ENCODE measurements at places on chromosomes 3 and 15.

DNA sequence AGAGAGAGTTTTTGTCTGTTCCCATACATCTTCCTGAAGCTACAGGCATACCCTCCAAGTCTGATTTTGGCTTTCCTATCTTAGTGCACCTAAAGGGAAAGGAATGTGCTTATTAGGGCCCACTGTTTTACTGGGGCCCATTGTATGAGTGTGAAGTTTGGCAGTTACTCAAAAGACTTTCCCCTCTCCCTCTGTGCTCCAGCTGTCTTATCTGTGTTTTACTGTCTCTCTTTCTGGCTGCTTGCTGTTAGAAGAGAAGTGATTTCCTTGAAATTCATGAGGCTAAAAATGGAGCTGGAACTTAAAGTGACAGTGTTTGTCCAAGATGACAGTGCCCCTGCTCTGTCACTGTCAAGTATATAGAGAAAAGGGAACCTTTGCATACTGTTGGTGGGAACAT lies 436.2 kb downstream of the OCA2 start:
- DNase-seq = no peak

DNA sequence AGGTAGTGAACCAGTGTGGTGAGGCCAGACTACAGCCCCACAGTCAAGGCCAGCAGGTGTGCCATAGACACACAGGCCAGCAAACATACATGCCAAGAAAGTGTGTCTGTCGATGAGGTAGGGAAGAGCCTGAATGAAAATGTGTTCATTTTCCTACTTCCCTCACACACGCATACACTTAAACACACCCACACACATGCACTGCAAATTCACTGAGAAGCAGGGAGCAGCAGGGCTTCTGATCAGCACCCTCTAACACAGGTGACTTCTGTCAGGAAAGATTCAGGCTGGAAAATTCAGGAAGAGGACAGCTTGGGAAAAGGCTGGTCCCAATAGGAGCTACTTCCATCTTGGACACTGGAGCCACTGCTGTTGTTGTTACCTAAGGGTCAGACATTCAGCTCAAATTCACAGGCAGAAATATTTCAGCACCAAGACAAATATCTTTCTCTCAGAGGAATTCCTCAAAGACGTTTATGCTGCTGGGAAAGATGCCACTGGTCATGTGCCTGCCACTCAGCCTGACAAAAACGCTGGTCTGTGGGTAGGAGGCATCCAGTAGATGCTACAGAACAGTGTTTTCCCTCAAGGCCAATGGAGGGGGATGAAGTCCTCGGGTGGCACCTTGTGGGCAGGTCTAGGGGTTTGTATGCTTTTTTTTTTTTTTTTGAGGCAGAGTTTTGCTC lies 40.9 kb upstream of the LARS2 start:
- DNase-seq = no peak

- no peak for DNase-seq
Measured at GRCh38 chr3:153840487-153840886, 280.7 kb upstream of the ARHGEF26 start.

DNA sequence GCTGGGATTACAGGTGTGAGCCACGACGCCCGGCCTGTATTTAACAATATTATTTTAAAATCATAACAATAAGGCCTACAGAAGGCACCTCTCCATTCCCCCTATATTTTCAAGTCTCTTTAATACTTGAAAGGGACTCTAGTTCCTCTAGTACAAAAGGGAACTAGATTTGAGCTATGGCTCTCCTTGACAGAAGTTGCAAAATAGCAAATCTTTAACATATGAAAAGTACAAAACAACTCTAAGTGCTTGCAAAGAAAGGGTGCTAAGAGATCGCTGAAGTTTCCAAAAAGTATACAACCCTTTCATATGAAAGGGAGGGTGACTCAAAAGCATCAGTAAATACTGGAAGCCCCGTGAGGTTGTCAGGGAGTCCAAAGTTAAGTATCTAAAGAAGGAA lies 23.8 kb downstream of the AP3S2 start:
- no peak for DNase-seq

GRCh38 chr15:49085696-49086459 lies 39.6 kb upstream of the SECISBP2L start:
- no peak for DNase-seq

GRCh38 chr3:155608228-155608920 lies 136.5 kb downstream of the PLCH1 start:
- no peak for DNase-seq

Data from GOT3 (cell line).